Stimulated activated CD8-positive, alpha-beta memory T cell treated with anti-CD3 and anti-CD28 coated beads, Interleukin-4, amount 100 ng/mL, for 24 hours (primary cell): ENCODE measurements at places on chromosomes 3 and 15.

DNA sequence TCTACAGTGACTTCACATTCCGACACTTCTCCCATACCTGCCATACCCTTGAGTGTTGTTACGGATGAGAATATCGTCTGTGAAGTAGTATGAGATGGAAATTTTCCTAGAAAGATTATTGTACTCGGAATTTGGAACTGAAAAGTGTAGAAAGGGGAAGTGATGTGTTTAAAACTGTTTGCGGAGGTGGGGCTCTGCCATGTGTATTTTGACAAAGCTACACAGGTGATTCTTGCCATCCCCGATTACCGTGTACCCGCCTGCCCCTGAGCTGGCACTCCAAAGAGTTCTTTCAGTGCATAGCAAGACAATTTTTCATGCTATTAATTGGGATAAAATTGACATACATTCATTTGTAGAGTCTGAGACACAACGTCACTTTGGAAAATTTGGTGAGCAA is 81.7 kb downstream of the OPA1 start:
- no peak for DNase-seq

GRCh38 chr15:68295014-68295805 is 17.7 kb downstream of the FEM1B start:
- DNase-seq, result no peak

- no peak for DNase-seq
Measured at GRCh38 chr3:32121137-32121536, 14.7 kb downstream of the GPD1L start.

- DNase-seq, result no peak
Measured at GRCh38 chr3:187774185-187774789, 29.0 kb upstream of the BCL6 start.

GRCh38 chr3:139522421-139522820 is 17.1 kb downstream of the RBP1 start:
- DNase-seq, result no peak
